GM06990 (cell line): ENCODE measurements at places on chromosomes 1 and 21.

GRCh38 chr1:226779561-226779960 lies 40.5 kb upstream of the ITPKB start:
- DNase-seq: no peak

GRCh38 chr1:205826016-205826806 lies 13.2 kb upstream of the SLC41A1 start:
- no peak for DNase-seq

DNA sequence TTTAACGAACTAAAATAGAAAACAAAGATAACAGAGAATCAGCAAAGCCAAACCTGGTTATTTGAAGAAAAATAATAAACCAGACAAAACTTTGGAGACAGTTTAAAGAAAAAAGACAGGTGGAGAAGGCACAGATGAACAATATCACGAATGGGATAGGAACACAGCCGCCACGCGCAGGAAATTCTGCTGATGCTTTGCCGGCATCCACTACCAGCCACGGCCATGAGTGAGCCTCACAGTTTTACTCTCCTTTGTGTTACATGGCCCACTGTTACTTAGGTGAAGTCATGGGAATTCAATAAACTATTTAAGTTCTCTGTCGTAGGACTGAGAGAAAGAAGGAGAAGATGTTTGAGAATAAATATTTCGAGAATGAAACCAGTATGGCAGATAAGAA lies 503.4 kb downstream of the TTLL7 start:
- no peak for DNase-seq

DNA sequence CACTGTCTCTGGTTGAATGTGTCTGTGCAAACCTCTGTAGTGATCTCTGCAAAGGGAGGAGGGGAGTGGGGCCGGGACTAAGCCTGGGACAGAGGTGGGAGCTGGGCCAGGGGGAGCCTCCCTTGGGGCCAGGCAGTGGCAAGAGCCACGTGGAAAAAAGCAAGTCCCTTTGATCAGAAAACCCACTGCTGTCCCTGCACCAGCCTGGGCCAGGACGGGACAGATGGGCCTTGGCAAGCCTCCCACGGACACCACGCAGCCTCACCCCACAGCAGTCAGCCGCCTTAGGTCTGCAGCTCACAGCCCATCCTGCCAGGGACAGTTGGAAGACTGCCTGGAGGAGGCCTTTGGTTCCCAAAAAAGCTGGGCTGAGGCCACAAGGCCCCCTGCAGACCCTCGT lies 11.7 kb upstream of the TRAPPC10 start:
- DNase-seq: no peak

GRCh38 chr1:174743654-174744561 lies 255.8 kb upstream of the CACYBP start:
- no peak for DNase-seq

GRCh38 chr1:234843946-234844345 lies 234.0 kb upstream of the IRF2BP2 start:
- DNase-seq: peak; percentile 33

DNA sequence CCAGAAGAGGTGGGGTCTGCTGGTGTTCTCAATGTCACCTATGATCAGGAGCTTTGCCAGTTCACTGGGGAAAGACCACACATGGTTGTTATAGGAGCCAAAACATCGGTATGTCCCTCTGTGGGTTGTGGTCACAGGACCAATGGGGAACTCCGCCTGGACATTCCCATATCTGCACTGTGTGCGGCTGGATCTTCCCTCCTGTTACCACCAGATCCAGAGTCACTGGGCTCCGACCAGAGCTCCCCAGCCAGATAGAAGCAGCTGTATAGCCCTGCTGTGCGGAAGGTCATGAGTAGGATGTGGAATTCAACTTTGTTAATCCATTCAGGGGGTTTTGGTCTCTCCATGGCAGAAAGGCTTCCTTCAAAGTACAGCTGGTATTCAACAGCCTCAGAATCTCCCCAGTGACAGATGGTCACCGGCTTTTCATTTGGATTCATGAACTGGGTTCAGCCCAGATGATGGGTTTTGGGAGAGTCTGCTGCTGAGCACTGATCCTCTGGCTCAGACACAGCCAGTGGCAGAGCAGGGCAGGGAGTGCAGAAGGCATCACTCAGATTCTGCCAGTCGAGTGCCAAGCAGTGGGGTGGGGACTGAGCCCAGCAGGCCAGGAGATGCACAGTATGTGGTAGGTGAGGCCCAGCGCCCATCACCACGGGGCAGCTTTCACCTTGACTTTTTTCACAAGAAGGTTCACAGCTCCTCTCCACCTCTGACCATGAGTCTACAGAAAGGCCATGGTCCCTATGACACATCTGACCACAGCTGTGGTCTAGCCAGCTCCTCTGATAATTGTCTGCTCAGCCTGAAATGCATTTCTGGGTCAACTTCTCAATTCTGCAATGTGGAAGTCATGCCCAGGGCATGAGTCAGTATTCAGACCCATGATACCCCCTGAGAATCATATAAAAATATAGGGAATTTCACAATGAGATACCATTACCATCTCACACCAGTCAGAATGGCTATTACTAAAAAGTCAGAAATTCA lies 2.9 kb upstream of the SHCBP1L start:
- no peak for DNase-seq

GRCh38 chr1:179026813-179027669 lies 1.3 kb downstream of the FAM20B start:
- no peak for DNase-seq

DNA sequence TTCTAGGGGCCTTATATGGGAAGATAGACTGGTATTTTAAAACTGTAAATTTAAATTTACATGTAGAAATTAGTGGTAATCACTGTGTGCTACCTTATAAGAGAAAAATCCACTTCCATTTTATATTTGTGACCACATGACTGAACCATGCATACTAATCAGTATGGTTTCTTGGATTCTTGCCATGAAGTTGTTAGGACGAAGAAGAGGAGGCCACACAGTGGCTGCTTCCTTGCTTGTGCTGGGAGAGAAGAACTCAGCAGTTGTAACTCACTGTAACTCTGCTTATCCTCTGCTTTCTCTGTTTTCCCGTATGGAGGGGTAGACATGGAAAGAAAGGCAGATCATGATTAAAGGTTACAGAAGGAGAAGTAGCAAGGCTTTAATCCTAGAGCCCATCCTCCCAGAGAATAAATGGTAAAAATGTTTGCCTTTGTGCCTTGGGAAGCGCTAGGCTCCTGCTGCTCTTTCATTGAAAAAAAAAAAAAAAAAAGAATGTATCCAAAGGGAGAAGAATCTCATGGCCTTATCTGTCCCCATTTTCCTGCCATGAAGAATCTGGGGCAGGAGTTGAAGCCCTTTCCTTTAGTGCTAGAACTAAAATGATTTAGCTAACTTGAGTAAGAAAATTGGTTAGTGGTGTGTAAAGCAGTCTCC lies 32.4 kb downstream of the KCTD3 start:
- no peak for DNase-seq

DNA sequence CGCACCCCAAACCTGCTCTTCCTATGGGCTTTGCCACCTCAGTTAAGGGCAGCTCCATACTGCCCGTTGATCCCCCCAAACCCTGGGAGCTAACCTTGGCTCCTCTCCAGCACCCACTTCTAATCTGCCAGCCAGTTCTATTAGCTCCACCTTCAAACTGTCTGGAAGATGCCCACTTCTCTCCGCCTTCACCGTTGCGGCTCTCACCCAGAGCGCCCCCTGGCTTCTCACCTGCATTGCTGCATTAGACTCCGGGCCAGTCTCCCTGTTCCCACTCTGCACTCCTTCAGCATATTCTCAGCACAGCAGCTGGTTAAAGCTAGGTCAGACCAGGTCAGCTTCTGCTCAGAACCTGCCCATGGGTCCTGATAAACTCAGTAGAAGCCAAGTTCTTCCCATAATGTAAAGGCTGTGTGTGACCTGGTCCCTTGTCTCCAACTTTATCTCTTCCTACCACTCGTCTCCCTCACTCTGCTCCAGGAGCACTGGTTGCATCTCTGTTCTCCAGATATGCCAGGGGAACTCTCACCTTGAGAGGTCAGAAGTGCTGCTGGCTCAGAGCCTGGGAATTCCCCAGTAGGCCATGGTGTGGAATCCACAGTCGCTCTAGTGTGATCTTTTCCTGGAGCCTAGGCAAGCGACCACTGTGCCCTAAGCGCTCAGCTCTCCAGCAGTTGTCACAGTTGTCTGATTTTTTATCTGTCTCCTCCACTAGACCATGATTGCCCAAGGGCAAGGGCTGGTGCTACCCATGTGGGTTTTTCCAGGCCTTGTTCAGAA lies 150.3 kb downstream of the HMGB4 start:
- DNase-seq: no peak

- peak; percentile 24 for DNase-seq
Measured at GRCh38 chr1:34597877-34598514, 156.9 kb upstream of the GJB5 start.

DNA sequence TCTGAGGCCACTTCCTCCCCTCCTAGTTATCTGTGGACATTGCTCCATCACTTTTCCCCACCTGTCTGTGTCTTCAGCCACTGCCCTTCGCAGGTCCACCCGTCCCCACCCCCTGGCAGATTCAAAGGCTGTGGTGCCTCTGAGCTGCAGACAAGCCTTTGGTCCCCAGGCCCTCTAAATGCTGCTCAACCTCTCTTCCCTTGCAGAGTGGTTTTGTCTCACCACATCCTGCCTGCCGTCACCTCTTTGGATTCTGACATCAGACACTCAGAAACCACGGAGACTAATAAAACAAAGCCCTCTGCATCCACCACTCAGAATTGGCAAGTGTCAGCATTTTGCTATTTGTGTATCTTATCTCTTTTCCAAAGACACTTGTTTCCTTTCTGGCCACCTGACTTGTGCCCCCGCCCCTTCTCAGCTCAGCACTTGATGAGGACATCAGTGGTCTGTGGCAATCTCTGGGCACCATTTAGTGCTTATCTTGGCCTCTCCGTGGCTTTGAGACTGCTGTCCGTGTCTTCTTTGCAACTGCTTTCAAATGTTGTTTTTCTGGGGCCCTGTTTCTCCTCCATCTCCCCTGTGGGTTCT lies 7.7 kb downstream of the CNIH3 start:
- no peak for DNase-seq

DNA sequence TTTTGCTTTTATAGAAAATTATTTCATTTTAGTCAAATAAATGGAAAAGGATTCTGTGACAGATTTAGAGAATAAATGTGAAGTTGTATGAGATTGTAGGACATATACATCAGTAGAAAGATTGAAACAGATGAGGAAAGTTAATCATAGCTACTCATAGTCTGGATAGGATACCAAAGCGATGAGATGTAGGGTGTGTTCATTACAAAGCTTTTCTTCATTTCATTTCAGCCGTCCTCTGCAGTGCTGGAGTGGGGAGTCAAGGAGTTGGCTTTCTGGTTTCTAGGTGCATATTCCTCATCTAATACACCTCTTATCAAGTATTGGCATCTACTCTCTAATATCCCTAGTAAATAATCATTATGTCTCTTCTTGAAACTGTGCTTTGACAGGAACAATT lies 149.5 kb upstream of the NEGR1 start:
- DNase-seq: no peak

DNA sequence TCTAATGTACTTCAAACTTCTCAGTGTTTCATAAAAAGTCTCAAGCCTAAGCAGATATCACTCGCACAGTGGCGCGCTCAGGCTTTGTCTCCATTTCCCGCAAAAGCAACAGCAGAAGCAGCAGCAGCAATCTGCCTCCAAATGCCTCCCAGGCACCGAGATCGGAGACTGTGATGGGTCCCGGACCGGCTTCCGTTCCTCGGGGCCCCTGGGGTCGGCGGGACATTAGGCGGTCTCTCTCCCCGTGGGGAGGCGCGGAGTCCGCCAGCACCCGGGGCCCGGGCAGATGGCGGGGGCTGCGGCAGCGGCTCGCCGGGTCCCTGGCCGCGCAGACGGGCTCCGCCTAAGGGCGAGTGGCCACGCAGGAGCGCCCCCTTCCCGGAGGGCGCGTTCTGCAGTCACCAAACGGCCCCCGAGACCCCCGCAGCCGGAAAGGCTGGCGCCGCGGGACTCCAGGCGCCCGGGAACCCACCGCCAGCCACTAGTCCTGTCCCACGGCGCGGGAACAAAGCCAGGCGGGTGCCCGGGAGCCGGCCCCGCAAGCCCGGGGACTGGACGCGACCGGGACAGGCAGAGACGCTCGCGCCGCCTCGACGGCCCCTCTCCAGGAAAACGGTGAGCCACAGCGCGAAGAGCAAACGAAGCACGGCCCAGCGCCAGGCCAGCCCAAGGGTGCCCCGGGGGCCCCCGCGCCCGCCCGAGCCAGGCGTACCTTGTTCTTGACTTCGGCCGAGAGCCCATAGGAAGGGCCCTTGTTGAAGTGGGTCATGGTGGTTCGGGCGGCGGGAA lies 590 bp downstream of the CNN3 start:
- peak; percentile 57 for DNase-seq

- no peak for DNase-seq
Measured at GRCh38 chr1:11013160-11013531, 692 bp downstream of the TARDBP start.

DNA sequence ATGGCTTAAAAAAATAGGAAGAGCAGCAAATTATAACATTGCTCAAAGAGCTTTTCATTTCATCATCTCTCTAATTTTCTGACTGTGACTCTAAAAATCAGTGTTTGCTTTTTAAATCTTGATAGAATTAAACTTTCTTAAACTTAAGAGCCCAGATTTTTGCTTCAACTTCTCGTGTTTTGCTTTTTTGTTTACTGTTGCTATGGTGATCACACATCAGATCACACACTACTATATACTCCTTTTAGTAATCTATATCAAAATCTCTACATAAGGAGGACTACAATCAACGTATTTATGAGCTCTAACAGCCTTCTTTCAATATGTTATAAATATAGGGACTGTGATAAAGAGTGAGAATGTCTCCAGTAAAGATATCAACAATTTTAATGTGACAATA lies 537.3 kb downstream of the KCNT2 start:
- DNase-seq: no peak

GRCh38 chr1:224759135-224759534 lies 143.0 kb downstream of the CNIH3 start:
- no peak for DNase-seq

GRCh38 chr1:241985787-241986186 lies 13.1 kb downstream of the MAP1LC3C start:
- DNase-seq: no peak

GRCh38 chr21:46199436-46200373 lies 15.4 kb upstream of the SPATC1L start:
- DNase-seq: no peak

DNA sequence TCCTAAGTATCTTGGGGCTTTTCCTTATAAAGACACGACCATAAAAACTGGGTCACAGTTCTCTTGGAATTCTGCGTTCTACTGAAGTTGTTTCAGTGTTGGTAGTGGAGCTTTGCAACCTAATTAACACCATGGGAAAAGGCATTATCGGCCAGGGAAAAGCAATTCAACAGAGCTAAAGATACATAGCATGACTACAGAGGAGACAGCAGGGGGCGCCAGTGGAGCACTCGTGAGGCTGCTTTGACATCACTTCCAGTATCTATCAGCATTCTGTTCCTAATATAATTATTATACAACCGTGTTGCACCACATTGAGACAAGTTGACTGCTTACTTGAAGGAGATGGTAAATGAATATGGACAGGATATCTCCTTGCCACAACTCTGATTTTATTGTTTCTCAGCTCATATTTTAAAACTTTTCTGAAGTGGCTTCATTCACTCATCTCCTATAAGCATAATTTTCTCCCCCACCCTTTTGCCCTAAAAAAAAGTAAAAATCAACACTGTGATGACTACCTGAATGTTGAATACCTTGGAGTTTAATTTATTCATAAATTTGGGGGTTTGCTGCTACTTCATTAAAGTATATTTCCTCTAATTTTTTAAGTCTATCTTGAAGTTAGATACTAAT lies 39.4 kb downstream of the ZP4 start:
- no peak for DNase-seq

- DNase-seq: peak; percentile 64
Measured at GRCh38 chr1:155499953-155500639, 62.5 kb downstream of the ASH1L start.
